Fibroblast of skin of abdomen (primary cell): ENCODE measurements at places on chromosomes 2 and 18.

DNA sequence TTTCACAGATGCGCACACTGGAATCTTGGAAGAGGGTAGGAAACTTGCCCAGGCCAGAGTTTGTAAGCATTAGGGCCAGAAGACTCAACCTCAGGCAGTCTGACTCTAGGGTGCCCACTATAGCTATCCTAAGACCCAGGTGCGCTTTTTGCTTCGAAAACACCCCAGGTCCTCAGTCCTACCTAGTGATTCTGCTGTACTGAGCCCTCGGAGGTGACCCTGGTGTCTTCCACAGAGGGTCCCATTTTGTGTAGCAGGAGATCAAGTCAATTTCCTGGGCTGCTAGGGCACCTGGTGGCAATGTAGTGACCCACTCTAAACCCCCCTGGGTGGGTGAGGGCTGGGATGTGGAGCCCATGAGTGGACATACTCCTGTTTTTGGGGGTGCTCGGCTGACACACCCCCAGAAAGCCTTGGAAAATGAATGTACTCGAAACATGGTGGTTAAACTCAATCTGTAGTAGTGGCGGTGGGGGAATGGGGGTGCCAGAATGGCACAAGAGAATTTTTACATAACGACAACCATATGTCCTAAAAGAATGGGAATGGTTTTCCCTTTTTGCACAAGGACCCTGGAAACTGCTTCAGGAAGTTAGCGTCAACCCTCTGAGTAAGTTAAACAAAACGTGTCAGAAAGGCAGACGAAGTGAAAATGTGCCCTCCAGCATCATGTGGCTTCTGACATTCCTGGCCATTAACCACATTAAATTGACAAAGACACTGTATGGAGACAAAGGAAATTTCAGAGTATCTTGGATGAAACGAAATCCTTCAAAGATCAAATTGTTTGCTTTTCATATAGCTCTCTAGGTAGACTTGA lies 218.0 kb upstream of the COPS8 start:
- peak; percentile 87 for DNase-seq

DNA sequence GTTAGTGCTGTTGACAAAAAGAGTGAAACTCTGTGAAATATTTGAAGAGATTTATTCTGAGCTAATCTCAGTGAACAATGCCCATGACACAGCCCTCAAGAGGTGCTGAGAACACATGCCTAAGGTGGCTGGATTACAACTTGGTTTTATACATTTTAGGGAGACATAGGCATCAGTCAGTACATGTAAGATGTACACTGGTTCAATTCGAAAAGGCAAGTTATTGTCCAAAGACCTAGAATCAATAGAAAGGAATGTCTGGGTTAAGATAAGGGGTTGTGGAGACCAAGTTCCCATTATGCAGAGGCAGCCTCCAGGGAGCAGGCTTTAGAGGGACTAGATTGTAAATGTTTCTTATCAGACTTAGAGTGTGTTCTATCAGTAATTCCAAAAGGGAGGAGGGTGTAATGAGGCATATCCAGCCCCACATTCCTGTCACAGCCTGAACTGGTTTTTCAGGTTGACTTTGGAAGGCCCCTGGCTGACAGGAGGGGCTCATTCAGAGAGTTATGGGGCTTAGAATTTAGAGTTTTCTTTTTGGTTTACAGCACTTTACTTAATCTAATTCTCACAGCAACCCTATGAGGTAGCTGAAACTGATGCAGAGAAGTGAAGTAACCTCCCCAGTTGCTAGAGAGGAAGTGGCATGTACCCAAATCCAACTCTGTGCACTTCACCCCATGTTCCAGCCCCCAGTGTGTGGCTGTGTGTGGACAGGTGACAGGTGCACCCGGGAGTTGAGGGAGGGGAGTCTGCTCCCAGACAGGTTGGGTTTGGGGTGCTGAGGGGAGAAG lies 28.3 kb upstream of the ASAP2 start:
- no peak for DNase-seq

DNA sequence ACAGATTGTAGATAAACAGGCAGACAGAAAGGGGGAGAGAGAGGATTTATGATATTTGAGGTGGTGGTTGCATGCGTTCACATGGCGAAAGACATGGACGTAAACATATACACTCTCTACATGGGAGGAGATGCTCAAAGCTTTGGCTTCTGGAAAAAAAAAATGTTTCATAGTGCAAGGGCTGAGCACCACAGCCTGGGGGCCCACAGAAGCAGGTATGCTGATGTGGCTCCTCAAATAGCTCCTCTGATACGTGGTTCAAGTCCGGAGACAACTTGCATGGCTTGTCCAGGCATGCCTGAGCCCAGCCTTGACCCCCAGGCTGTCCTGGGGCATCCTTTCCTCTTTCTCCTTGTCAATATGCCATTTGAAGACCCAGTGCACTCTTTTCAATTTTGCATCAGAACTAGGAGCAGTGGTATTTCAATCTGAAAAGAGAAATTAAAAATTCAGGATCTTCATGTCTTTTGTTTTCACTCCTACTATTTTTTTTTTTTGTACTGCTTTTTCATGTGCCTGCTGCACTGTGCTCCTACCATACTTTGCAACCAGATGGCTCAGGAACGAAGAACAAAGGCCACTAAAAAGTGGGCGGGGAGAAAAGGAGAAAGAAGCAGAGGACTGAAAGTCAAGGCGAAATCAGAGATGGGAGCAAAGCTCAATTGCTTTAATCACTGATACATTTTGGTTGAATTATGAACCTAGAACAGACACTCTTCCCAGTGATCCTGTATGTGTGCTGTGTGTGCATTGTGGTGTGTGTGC lies 495.7 kb upstream of the TCF4 start:
- no peak for DNase-seq

DNA sequence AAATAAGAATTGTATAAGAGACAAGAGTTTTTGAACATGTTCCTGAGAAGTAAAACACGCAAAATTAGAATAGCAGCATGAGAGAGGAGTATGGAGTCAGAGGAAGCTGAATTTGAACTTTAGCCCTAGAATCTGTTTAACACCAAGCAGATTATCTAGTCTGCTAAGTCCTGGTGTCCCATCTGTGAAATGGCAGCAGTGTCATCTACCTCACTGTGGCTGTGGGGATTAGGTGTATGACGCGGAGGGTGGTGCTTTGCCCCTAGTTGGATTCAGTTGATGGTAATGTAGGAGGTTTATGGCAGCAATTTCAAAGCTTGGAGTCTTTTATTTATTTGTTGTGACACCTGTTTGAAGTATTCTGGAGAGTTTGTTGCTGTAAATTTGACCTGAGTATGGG lies 79.2 kb downstream of the ZNF532 start:
- DNase-seq: no peak
